ENCODE measurements at places on chromosomes 2 and 18. TPM values are rescaled to one million over a fixed set of nuclear protein-coding genes. Genes with fewer than 3 reads are reported as not detected.

CROCC2 gene
- 0.05 TPM for total RNA-seq

SDC1 gene
- 11.0 TPM for total RNA-seq

HADHB gene
- 137 TPM for total RNA-seq

TMEM198 gene
- 9.0 TPM for total RNA-seq

ESPNL gene
- 8.5 TPM for total RNA-seq

DNER gene
- 0.05 TPM for total RNA-seq

ASB3 gene
- total RNA-seq: 16.8 TPM

CPS1 gene
- total RNA-seq: 33.9 TPM

FSIP2 gene
- under 0.01 TPM for total RNA-seq

SFT2D3 gene
- total RNA-seq: 8.3 TPM

PCARE gene
- total RNA-seq: 0.32 TPM

QPCT gene
- total RNA-seq: 0.24 TPM

POTEJ gene
- not detected for total RNA-seq

RFX8 gene
- total RNA-seq: 7.6 TPM

CD207 gene
- total RNA-seq: 0.26 TPM

PPP1R1C gene
- 0.51 TPM for total RNA-seq

CNGA3 gene
- 0.10 TPM for total RNA-seq

EML6 gene
- total RNA-seq: 3.5 TPM

IL36G gene
- not detected for total RNA-seq

SERPINB3 gene
- total RNA-seq: not detected

RIT2 gene
- not detected for total RNA-seq

RBMS1 gene
- 67.5 TPM for total RNA-seq

TXNL1 gene
- total RNA-seq: 67.5 TPM

SP100 gene
- total RNA-seq: 55.3 TPM

RALBP1 gene
- total RNA-seq: 73.8 TPM

C1QL2 gene
- 0.27 TPM for total RNA-seq

CAPN13 gene
- total RNA-seq: not detected

DUSP2 gene
- total RNA-seq: 1.9 TPM

TRIM43 gene
- total RNA-seq: not detected

SPP2 gene
- total RNA-seq: not detected

SETBP1 gene
- total RNA-seq: 2.2 TPM
